Activated CD4-positive, alpha-beta memory T cell treated with anti-CD3 and anti-CD28 coated beads, Interleukin-2, amount 10 ng/mL, durations not matched to agents 7 days and 5 days (primary cell): ENCODE measurements at places on chromosomes 16 and 17.

DNA sequence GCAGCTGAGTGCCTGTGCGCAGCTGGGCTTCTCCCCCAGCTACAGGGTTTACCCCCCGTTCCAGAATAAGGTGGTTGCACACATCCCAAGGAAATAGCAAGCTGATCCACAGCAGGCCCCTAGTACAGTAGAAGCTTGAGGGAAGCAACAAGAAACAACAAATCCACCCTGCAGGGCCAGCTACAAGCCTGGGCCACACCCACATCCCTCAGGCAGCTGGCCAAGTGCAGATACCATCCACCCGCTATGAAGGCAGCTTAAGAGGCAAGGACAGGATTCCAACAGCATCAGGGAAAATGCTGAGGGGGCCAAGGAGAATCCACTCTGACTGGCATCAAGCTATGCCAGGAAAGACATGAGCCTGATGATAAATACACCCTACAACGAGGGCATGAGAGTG, 66.9 kb upstream of the RCVRN start:
- H3K4me3 ChIP-seq = no peak overlapping the region
- no peak for DNase-seq
- H3K27me3 ChIP-seq = no peaks in the 10 kb centered on the region
- H3K36me3 ChIP-seq = no peaks in the 10 kb centered on the region
- no peak overlapping the region for H3K27ac ChIP-seq
- H3K4me1 ChIP-seq = no peaks in the 10 kb centered on the region

DNA sequence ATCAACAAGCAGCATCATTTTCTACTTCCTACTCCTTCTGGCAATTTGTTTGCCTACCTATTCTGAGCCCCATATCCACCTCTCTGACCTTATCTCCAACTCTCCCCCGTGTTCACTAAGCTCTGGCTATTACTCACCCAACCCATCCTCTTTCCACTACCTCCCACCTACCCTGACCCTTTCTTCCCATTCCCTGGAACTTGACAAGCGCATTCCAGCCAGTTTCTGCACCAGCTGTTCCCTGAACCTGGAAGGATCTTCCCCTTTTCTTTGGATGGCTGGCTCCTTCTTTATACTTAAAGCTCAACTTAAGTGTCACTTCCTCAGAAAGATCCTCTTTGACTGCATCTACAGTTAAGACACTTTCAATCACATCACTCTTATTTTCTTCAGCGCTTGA, 2.2 kb downstream of the DCUN1D3 start:
- H3K4me1 ChIP-seq = peaks cover 63% of the 10 kb centered on the region
- no peak for DNase-seq
- H3K4me3 ChIP-seq = peak overlapping the region; percentile 83

GRCh38 chr17:74490716-74491115, 24.3 kb downstream of the CD300A start:
- no peak overlapping the region for H3K27ac ChIP-seq
- H3K4me1 ChIP-seq = peaks cover 22% of the 10 kb centered on the region
- peaks cover 38% of the 10 kb centered on the region for H3K36me3 ChIP-seq
- H3K27me3 ChIP-seq = peaks cover 8% of the 10 kb centered on the region

DNA sequence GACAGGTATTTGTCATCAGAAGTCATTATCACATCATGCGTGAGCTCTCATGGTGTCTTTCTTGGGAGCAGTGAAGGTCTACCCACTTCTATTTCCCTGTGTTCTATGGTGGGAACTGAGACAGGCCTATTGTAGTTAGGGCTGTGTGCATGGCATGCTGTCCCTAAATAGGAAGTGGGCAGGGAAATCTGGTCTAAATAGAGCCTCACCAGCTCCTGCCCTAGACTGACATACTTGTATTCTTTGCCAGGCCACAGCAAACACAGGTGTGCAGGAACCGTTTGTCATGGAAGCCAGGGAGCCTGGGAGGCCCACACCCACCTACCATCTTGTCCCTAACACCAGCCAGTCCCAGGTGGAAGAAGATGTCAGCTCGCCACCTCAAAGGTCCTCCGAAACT, 10.1 kb downstream of the SLC7A6 start:
- no peak overlapping the region for H3K4me3 ChIP-seq
- no peaks in the 10 kb centered on the region for H3K27me3 ChIP-seq

DNA sequence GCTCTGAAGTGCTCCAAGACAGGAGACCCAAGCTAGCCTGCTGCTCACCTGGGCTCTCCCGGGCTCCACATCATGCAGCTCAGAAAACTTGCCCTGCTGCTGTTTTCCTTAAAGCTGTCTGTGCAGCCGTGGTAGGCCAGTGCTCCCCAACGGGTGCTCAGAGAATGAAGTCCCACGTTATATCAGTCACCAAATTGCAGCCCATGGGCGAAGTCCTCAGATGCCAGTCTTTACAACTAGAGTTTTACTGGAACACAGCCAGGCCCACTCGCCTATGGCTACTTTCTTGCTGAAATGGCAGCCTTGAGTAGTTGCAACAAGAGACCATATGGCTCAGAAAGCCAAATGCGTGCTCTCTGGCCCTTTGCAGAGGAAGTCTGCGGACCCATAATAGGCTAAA, 6.3 kb downstream of the CREBBP start:
- H3K27ac ChIP-seq = no peak overlapping the region
- peaks cover 62% of the 10 kb centered on the region for H3K4me1 ChIP-seq
- no peak overlapping the region for H3K4me3 ChIP-seq
- H3K27me3 ChIP-seq = no peaks in the 10 kb centered on the region

DNA sequence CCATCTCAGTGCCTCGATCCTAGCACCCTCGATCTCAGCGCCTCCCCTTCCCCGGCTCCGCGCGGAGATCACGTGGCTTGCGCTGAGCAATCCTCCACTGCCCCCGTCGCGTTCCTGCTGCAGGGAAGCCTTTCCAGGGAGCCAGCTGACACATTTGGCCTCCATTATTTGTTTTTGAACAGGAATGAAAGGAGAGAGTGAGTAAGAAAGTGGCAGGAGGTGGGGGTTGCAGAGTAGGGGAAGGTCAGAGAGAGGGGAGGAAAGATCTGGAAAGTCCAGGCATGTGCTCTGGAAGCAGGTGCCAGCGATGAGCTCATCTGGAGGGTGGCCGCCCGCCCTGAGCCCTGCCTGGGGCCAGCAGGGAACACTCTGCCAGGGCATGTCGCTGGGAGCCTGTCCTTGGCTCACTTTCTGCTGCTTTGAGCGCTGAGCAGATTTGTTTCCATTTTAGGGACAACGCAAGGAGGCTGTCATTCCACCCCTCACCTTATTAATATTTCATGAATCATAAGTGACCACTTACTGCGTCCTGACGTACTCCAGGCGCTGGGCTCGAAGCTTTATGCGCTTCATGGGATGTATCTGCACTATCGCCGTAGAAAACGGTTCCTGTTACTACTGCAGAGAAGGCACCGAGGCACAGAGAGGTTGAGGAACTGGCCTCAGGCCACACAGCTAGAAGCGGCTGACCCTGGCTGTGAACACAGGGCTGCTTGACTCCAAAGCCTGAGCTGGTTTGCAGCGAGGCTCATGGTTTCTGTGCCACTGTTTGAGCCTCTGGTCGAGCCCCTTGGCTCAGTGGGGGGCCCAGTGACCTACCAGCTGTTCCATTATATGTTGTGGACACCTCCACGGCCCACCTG, 283.1 kb downstream of the SEC14L1 start:
- H3K4me1 ChIP-seq = peaks cover 60% of the 10 kb centered on the region
- no peak overlapping the region for H3K4me3 ChIP-seq
- H3K27ac ChIP-seq = no peak overlapping the region
- no peak for DNase-seq

- H3K27me3 ChIP-seq = no peaks in the 10 kb centered on the region
- H3K4me1 ChIP-seq = peaks cover 38% of the 10 kb centered on the region
- H3K27ac ChIP-seq = no peak overlapping the region
- peak overlapping the region; percentile 88 for H3K4me3 ChIP-seq
Measured at GRCh38 chr17:5283571-5284315, 1.7 kb downstream of the RABEP1 start.

- no peak overlapping the region for H3K27ac ChIP-seq
- no peaks in the 10 kb centered on the region for H3K4me1 ChIP-seq
- no peaks in the 10 kb centered on the region for H3K36me3 ChIP-seq
- no peak for DNase-seq
- H3K27me3 ChIP-seq = peaks cover 3% of the 10 kb centered on the region
Measured at GRCh38 chr16:82470620-82471152, 156.1 kb upstream of the CDH13 start.

GRCh38 chr16:64542152-64542551, 579.7 kb downstream of the CDH11 start:
- no peak overlapping the region for H3K27ac ChIP-seq
- H3K4me1 ChIP-seq = no peaks in the 10 kb centered on the region
- H3K36me3 ChIP-seq = no peaks in the 10 kb centered on the region
- no peak overlapping the region for H3K4me3 ChIP-seq
- no peak for DNase-seq

DNA sequence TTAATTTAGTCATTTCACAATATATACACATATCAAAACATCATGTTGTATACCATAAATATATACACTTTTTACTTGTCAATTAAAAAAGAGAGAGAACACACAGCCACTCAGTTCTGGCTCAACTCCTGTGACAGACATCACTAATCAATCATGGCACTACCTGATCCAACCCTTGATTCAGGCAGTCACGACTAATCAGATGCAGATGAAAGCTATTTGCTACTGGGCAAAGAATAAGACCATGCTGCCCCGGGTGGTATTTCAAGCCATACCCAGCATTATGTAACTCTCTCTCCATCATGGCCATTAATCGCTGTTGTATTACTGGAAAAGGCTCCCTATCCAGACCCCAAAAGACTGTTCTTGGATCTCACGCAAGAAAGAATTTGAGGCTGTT, 345.7 kb downstream of the HAPSTR1 start:
- DNase-seq = no peak
- H3K27ac ChIP-seq = no peak overlapping the region
- no peaks in the 10 kb centered on the region for H3K4me1 ChIP-seq
- no peaks in the 10 kb centered on the region for H3K36me3 ChIP-seq
- no peak overlapping the region for H3K4me3 ChIP-seq
- no peaks in the 10 kb centered on the region for H3K27me3 ChIP-seq

DNA sequence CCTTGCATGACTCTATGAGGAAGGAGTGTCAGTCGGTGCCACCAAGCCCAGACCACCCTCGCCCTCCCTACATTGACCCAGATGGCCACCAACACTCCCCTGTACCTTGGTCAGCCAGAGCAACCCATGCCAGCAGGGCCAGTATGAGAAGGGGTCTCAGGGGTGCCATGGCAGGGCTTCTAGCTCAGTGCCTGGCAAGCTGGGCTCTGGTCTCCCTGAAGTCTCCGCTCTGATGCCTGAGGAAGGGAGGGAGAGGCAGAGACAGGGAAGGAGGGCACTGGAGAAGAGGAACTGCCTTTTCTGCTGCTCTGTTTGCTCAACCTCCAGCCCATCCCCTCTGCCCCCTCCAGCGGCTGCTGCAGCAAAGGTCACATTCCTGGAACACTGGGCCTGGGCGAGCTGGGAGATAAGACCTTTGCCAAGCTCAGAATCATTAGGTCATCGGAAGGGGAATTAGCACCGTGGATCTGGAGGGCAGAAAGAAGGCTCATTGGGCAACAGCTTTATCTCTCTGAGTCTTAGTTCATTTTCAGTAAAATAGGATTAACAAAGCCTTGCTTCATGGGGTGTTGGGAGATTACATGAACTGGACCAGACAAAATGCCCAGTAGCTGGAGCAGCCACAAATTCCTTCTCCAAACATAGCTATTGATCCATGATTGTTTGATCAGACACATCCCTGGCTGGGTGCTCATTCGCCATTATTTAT, at the start of gene VTN:
Gene VTN (minus strand): TSS at position 273 of the 709 bp plus-strand sequence. CDS start 104 bp downstream, at position 169.
- H3K4me3 ChIP-seq = peak within 1 kb of the TSS; percentile 90
- no peaks in the 10 kb centered on the region for H3K27me3 ChIP-seq
- no peak for DNase-seq

DNA sequence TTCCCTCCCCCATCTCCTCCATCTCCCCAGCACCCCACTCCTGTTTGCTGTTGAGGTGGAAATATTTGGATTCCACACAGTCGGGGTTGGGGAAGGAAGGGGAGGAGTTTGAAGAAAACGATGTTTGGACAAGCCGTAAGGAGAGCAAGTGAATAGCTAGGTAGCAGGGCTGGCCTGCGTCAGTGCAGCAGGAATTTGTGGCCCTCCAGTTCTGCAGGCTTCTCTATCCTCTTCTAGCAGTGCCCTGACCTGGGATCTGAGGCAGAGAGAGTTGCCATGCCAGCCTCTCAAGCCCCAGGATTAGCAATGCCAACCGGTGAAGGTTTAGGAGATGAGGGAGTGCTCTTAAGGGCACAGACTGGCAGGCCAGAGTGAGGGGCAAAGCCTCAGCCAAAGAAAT, 12.5 kb downstream of the TLCD2 start:
- no peak overlapping the region for H3K4me3 ChIP-seq
- no peak overlapping the region for H3K27ac ChIP-seq
- no peaks in the 10 kb centered on the region for H3K36me3 ChIP-seq

GRCh38 chr16:58027161-58027915, 1.8 kb downstream of the MMP15 start:
- H3K36me3 ChIP-seq = no peaks in the 10 kb centered on the region
- peaks cover 13% of the 10 kb centered on the region for H3K4me1 ChIP-seq
- no peak overlapping the region for H3K4me3 ChIP-seq

DNA sequence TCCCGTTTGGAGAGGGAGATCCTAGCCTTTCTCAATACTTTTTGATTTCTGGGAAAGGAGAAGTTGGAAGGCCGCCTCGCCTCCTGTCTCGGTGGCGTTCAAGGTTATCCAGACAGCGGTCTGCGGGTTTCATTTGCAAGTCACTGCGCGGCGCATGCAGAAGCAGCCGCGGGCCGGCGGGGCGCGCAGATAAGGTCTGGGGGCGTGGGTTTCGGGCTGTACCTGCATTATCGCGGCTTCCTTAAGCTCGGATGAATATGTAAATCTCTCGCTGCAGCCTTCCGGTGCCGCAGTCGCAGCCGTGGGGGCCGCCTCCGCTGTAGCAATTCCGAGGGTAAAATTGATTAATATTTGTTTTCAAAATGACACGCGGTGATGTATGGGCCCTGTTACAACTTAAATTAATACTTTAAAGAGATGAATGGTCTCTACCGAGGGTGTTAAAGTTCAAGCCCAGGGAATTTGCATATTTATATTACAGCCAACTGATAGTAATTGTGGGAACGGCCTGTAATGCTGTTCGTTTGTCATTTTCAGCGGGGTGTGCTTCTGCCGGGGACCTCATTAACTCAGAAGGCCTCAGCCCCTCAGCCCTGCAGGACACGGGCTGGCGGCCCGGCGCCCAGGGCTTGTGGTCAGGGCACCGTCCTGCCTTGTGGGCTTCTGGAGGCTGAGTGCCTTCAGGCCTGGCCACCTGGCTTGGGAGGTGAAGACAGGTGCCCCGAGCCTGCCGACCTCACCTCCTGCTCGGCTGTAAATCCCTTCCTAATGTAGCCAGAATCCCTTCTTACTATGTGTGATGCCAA, 99.4 kb downstream of the CYLD start:
- H3K27me3 ChIP-seq = peaks cover 22% of the 10 kb centered on the region
- peak overlapping the region; percentile 52 for H3K4me3 ChIP-seq
- H3K27ac ChIP-seq = no peak overlapping the region
- H3K4me1 ChIP-seq = peaks cover 25% of the 10 kb centered on the region
- no peaks in the 10 kb centered on the region for H3K36me3 ChIP-seq
- peak; percentile 27 for DNase-seq

- DNase-seq = no peak
- H3K36me3 ChIP-seq = no peaks in the 10 kb centered on the region
- peaks cover 3% of the 10 kb centered on the region for H3K27me3 ChIP-seq
- H3K4me3 ChIP-seq = no peak overlapping the region
Measured at GRCh38 chr17:27958708-27959381, 65.7 kb upstream of the LYRM9 start.
